Aorta (tissue), 5 donors: ENCODE measurements at places on chromosomes 11 and 22. TPM values are rescaled to one million over a fixed set of nuclear protein-coding genes. Genes with fewer than 3 reads are reported as not detected.

DNA sequence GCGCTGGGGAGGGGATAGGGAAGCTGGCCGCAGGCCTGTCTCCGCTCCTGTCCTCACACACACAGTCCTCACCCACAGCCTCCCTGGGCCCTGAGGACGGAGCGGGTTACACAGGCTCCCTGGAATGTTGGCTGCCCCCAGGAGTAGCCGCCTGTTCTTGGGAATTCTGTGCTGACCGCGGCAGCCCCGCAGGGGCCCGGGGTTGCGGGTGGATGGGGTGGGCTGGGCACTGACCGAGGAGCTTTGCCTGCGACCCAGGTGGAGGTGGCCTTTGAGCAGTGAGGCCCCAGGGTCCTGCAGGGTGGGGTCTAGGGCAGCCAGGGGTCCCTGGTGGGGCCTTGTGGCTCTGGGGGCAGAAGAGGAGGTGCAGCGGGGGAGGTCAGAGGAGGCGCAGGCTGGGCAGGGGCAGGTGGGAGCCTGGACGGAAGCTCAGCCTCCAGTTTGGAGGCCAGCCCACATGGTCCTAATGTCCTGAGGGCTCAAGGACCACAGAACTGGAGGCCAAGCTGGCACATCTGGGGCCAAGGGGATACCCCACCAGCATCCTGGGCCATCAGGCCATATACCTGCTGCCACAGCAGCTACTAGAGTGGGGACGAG is 6.6 kb upstream of the MRGPRG start:
- peak; percentile 72 for DNase-seq
- no peak overlapping the region for H3K4me3 ChIP-seq
- H3K4me1 ChIP-seq: no peaks in the 10 kb centered on the region
- H3K27me3 ChIP-seq: no peaks in the 10 kb centered on the region

DNA sequence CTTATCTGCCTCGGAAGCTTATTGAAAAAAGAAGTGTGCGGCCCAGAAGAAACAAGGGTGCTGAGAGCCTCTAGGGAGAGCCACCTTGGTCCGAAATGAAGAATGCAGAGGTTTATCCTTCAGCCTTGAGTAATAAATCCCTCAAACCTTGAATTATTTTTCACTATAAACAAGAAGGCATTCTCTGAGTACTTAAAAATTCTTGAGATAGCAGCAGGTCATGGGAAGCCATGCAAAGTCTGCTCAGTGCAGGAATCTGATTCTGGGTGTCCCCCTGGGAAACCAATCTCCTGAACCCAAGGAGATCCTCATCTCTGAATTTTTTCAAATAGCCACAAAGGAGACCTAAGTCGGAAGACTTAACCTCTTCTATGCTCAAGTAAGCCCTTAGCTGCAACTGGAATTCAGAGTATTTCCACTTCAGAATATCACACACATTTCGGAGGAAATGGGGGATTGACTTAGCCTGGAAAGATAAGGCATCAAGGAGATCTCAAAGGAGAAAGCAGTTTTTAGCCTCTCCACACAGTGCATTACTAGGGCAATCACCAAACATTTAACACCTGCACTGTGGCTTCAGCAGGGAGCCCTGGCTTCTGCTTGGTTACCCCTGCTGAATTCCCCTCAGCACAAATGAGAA is 365.0 kb downstream of the ETS1 start:
- no peak for DNase-seq
- no peak overlapping the region for H3K27ac ChIP-seq
- no peaks in the 10 kb centered on the region for H3K27me3 ChIP-seq
- no peak overlapping the region for H3K4me3 ChIP-seq
- H3K4me1 ChIP-seq: no peaks in the 10 kb centered on the region

GRCh38 chr11:2115308-2115707 is 23.9 kb downstream of the IGF2 start:
- no peaks in the 10 kb centered on the region for H3K36me3 ChIP-seq
- no peaks in the 10 kb centered on the region for H3K4me1 ChIP-seq
- H3K4me3 ChIP-seq: no peak overlapping the region
- H3K27ac ChIP-seq: no peak overlapping the region

GRCh38 chr11:83852775-83853442 is 566.7 kb upstream of the CCDC90B start:
- H3K27me3 ChIP-seq: no peaks in the 10 kb centered on the region
- no peaks in the 10 kb centered on the region for H3K36me3 ChIP-seq
- no peak overlapping the region for H3K4me3 ChIP-seq
- no peak overlapping the region for H3K27ac ChIP-seq
- H3K4me1 ChIP-seq: no peaks in the 10 kb centered on the region

- DNase-seq: no peak
- no peaks in the 10 kb centered on the region for H3K36me3 ChIP-seq
- no peaks in the 10 kb centered on the region for H3K27me3 ChIP-seq
- no peak overlapping the region for H3K27ac ChIP-seq
These were observed 39.3 kb upstream of the APLNR start for GRCh38 chr11:57276169-57276970.

DNA sequence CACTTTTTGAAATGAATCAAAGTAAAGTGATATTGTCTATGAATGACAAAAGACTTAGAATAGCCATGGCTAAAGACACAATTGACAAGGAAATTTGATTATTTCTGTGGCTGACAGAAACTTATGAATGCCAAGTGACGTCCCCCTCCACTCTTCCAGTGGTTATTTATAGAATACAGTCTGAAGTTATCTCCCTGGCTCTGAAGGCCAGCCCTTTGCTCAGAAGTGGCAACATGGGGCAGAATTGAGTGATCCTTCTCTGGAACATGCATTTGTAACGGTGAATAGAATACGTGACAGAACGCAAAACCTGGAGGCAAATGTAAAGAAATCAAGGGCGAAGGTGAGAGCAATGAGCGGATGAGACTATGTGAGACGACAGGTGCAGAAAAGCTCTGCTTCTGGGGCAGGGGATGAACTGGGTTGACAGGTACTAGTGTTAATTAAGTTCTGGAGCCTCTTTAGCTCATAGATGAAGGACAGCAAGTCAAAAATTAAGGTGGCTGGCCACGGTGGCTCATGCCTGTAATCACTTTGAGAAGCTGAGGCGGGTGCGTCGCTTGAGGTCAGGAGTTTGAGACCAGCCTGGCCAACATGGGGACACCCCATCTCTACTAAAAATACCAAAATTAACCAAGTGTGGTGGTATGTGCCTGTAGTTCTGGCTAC is 585.7 kb upstream of the B3GAT1 start:
- no peak overlapping the region for H3K27ac ChIP-seq
- H3K27me3 ChIP-seq: no peaks in the 10 kb centered on the region
- H3K4me1 ChIP-seq: no peaks in the 10 kb centered on the region
- no peaks in the 10 kb centered on the region for H3K36me3 ChIP-seq
- no peak for DNase-seq

DNA sequence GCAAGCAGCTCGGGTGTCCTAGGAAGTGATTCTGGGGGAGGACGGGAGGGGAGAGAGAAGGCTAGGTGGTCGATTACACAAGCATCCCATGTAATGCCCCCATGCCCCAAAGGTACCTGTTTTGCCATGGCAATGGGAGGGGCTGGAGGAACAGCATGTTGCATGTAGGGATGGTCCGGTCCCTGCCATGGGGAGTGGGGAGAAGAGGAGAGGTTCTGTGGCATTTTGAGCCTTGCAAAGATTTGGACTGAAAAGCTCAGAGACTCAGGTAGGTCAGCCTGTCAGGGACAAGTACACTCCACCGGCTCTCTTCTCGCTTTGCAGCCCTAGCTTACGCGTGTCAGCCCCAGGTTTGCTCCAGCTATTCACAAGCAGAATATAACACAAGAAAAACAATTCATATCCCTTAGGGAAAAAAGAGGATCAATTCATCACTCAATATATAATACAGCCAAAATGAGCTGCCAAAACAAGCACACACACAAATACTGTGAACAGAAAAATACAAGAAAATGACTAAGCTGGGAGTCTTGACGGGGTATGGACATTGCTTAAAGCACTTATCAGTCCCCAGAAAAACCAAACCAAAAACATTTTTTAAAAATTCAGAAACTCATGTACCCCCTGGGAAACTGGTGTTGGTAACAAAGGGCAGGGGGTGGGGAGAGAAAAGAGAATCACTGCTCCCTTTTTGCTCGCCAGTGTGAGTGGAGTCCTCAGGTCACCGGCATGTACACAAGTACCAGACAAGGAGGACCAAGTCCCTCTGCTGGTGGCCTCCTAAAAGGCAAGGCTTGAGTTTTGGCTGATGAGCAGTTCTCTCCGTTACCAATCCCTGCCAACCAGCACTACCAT is 21.6 kb downstream of the APOL5 start:
- no peaks in the 10 kb centered on the region for H3K4me1 ChIP-seq
- no peak overlapping the region for H3K27ac ChIP-seq
- H3K27me3 ChIP-seq: no peaks in the 10 kb centered on the region

GRCh38 chr11:121253951-121254350 is 38.6 kb upstream of the SC5D start:
- H3K27ac ChIP-seq: no peak overlapping the region
- no peaks in the 10 kb centered on the region for H3K36me3 ChIP-seq
- no peaks in the 10 kb centered on the region for H3K27me3 ChIP-seq
- no peaks in the 10 kb centered on the region for H3K4me1 ChIP-seq
- no peak for DNase-seq

DNA sequence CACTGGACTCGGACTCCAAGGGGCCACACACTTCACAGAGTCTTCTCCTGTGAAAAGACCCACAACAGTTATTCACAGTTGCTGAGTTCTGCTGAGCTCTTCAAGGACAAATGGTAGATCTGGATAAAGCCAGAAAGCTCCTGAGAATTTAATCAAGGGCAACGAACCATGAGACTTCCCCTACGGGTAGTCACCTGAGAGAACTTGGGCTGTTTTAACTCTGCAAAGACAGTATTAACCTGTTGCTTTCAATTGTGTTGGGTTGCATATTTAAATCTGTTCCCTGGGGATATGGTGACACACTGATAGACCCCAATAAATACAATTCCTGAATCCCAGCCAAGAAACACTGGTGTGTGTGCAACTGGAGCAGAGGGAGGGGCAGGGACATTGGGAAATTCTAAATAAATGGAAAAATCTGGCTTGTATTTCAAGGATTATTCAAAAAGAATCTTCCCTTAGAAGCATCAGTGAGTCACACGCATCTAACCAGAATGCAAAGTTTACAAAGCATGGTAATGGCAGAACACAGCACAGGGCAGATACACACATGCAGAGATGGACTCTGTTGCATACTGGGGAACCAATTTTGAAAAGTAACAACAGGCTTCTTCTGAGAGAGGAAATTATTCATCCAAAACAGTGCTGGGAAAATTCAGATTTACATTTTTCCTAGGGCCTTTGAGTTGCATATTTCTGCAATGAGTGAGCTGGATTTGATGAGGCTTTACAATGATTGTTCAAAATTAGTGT is 4.0 kb downstream of the KCNJ1 start:
- no peaks in the 10 kb centered on the region for H3K36me3 ChIP-seq
- no peaks in the 10 kb centered on the region for H3K27me3 ChIP-seq
- H3K4me1 ChIP-seq: no peaks in the 10 kb centered on the region

- H3K27me3 ChIP-seq: no peaks in the 10 kb centered on the region
- H3K36me3 ChIP-seq: no peaks in the 10 kb centered on the region
- H3K27ac ChIP-seq: no peak overlapping the region
- H3K4me1 ChIP-seq: no peaks in the 10 kb centered on the region
- H3K4me3 ChIP-seq: no peak overlapping the region
- no peak for DNase-seq
These were observed 7.6 kb downstream of the NECTIN1 start for GRCh38 chr11:119721129-119722120.

GRCh38 chr11:132848336-132848735 is 684.0 kb downstream of the OPCML start:
- no peak overlapping the region for H3K27ac ChIP-seq
- H3K4me1 ChIP-seq: no peaks in the 10 kb centered on the region
- no peaks in the 10 kb centered on the region for H3K27me3 ChIP-seq
- DNase-seq: no peak
- no peak overlapping the region for H3K4me3 ChIP-seq

GRCh38 chr22:28247667-28248363 is 328.8 kb upstream of the PITPNB start:
- no peaks in the 10 kb centered on the region for H3K27me3 ChIP-seq
- H3K36me3 ChIP-seq: no peaks in the 10 kb centered on the region
- DNase-seq: no peak
- no peaks in the 10 kb centered on the region for H3K4me1 ChIP-seq
- H3K27ac ChIP-seq: no peak overlapping the region

- no peak for DNase-seq
- no peaks in the 10 kb centered on the region for H3K27me3 ChIP-seq
- H3K4me3 ChIP-seq: no peak overlapping the region
These were observed 1403.0 kb downstream of the BRD1 start for GRCh38 chr22:48424661-48425060.

GRCh38 chr11:8192896-8193209 is 24.0 kb upstream of the RIC3 start:
- no peaks in the 10 kb centered on the region for H3K4me1 ChIP-seq
- no peak for DNase-seq
- H3K36me3 ChIP-seq: no peaks in the 10 kb centered on the region
- H3K27ac ChIP-seq: no peak overlapping the region

GRCh38 chr11:110349138-110349996 is 53.0 kb upstream of the RDX start:
- no peak overlapping the region for H3K27ac ChIP-seq
- peaks cover 2% of the 10 kb centered on the region for H3K27me3 ChIP-seq
- H3K36me3 ChIP-seq: no peaks in the 10 kb centered on the region
- DNase-seq: no peak
- no peak overlapping the region for H3K4me3 ChIP-seq

GRCh38 chr11:120749395-120749794 is 237.8 kb downstream of the GRIK4 start:
- no peak for DNase-seq
- no peak overlapping the region for H3K27ac ChIP-seq
- no peak overlapping the region for H3K4me3 ChIP-seq
- H3K4me1 ChIP-seq: no peaks in the 10 kb centered on the region
- H3K36me3 ChIP-seq: no peaks in the 10 kb centered on the region

- no peak overlapping the region for H3K27ac ChIP-seq
- peak; percentile 46 for DNase-seq
- no peaks in the 10 kb centered on the region for H3K27me3 ChIP-seq
- H3K4me3 ChIP-seq: no peak overlapping the region
These were observed 30.6 kb downstream of the MMP13 start for GRCh38 chr11:102924851-102925380.

GRCh38 chr22:41240377-41241132 is at the start of gene CHADL:
Gene CHADL (minus strand): TSS chr22:41240931. CDS start chr22:41240881, 50 bp downstream.
- no peak within 1 kb of the TSS for H3K4me3 ChIP-seq
- no peak for DNase-seq
- H3K27ac ChIP-seq: no peak within 1 kb of the TSS
- H3K36me3 ChIP-seq: no peaks in the 10 kb centered on the region
- no peaks in the 10 kb centered on the region for H3K4me1 ChIP-seq

GRCh38 chr11:66002648-66003225 is 434 bp downstream of the BANF1 start:
- no peaks in the 10 kb centered on the region for H3K27me3 ChIP-seq
- peak overlapping the region; percentile 95 for H3K27ac ChIP-seq
- H3K4me3 ChIP-seq: peak overlapping the region; percentile 69
- peaks cover 3% of the 10 kb centered on the region for H3K36me3 ChIP-seq
- H3K4me1 ChIP-seq: no peaks in the 10 kb centered on the region

The SHANK3 gene
- total RNA-seq: 62.9 TPM

The PTGDR2 gene
- 0.21 TPM for total RNA-seq

The NXPE2 gene
- 0.99 TPM for total RNA-seq

The KRTAP5-1 gene
- total RNA-seq: not detected

The INS gene
- total RNA-seq: 1.9 TPM

The DEFB131B gene
- not detected for total RNA-seq

The SYT13 gene
- 0.36 TPM for total RNA-seq

The BTBD18 gene
- total RNA-seq: not detected

The XRRA1 gene
- total RNA-seq: 14.9 TPM

The ABCC8 gene
- 2.5 TPM for total RNA-seq

The RCOR2 gene
- total RNA-seq: 4.8 TPM
